ENCODE measurements at places on chromosomes 7 and 10.

DNA sequence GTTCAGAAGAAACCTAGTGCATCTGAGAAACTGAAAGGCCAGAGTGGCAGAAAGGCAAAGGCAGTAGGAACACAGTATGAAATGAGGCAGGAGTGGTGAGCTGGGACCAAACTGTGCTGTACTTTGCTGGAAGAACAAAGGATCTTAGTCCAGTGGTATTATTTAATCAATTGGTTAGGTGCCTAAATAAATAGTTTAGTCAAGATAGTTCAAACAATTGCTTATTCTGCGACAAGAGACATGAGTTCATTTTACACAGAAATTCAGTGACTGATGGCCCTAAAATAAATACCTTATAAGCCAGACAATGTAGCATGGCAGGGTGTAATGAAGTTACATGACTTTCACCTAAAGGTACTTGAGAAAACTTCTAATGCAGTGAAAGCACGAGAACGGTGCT, 181.8 kb upstream of the LRRN3 start:
- DNase-seq = no peak

GRCh38 chr7:132752431-132752830, 176.2 kb upstream of the PLXNA4 start:
- DNase-seq = no peak

DNA sequence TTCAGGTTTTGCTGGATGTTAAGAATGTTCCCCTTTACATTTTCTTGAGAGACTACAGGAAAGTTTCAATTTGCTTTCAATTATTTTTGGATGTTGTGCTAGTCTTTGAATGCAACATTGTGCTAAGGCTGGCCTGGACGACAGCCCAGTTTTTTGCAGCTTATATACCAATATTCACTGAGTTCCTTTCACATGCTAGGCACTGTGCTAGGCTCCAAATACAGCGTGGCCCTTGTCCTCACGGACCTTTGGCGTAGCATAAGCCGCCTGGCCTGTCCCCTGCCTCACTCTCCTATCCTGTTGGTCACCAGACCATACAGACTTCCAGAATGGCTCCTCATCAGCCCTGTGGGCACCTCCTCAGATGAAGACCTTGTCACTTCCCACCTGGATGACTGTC, 19.5 kb upstream of the HSPA12A start:
- DNase-seq = no peak

- no peak for DNase-seq
These were observed 520 bp downstream of the MOSPD3 start for GRCh38 chr7:100612730-100613390.

- DNase-seq = no peak
These were observed 1.4 kb downstream of the CHST3 start for GRCh38 chr10:71965623-71966022.

GRCh38 chr10:124595143-124595883, 133.7 kb downstream of the LHPP start:
- no peak for DNase-seq

GRCh38 chr7:152925412-152926147, 166.0 kb downstream of the ACTR3B start:
- DNase-seq = no peak

DNA sequence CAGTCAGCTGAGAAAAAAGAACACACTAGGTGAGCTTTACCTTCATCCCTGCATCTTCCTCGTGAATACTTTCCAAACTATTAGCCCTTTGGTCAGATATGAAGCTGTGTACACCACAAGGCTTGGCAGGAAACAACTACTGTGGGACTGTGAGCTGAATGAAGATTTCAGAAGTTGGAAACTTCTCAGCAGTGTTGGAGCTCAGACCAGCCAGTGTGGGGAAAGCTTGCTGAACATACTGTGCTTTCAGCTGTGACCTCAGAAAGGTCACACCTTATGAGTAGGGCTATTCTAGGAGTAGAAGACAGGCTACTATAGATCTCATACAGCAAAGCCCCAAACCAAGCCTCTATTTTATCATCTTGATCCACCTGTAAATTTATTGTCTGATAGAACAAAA, 123.6 kb downstream of the EXOC4 start:
- no peak for DNase-seq

DNA sequence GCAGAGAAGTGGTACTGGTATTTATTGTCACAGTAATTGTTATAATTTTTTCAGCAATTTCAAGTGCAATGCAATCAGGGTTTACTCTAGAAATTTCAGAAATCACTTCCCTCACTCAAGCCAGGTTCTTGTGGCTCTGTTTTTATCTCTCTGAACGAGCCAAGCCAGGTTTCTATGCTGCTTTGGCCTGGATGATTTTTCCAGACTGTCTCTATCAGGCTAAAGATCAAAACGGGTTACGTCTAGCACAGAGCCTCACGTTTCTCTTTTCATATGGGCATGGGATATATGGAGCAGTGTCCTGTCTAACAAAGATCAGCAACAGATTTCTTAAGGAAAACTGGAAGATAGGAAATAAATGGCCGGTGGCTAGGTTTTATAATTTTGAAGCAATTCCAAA, 1105.3 kb downstream of the NRG3 start:
- no peak for DNase-seq

DNA sequence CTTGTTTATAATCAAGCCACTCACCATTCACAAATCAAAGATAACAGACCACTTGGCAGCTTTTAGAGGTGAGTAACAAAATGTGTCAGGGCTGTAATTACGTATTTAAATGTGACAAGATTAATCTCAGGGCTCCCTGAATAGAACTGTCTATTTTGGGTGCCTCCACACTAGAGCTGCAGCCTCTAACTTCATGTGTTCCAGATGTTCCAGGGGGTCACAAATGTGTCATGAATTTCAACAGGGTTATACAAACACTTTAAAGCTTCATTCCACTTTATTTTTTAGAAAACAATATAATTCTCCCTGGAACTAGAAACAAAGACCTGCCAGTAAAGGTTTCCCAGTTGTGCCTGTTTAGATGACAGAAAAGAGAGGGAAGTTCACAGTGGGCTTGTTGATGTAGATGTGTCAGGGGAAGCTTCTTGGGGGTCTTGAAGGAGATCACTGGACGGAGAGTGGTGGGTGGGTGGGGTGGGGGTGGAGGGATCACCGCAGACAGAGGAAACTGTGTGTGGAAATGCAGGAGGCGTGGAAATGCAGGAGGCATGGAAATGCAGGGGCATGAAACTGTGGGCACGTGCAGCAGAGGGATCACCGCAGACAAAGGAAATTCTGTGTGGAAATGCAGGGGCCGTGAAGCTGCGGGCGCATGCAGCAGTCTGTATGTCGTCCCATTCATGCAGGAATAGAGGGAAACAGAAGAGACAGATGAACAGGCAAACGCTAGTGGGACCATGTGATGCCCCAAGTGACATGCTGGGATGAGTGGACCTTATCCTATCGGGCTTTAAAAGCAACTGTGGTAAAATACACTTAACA, 42.0 kb upstream of the TRIL start:
- DNase-seq = no peak

- no peak for DNase-seq
These were observed 111.7 kb upstream of the PLXNA4 start for GRCh38 chr7:132687981-132688383.

DNA sequence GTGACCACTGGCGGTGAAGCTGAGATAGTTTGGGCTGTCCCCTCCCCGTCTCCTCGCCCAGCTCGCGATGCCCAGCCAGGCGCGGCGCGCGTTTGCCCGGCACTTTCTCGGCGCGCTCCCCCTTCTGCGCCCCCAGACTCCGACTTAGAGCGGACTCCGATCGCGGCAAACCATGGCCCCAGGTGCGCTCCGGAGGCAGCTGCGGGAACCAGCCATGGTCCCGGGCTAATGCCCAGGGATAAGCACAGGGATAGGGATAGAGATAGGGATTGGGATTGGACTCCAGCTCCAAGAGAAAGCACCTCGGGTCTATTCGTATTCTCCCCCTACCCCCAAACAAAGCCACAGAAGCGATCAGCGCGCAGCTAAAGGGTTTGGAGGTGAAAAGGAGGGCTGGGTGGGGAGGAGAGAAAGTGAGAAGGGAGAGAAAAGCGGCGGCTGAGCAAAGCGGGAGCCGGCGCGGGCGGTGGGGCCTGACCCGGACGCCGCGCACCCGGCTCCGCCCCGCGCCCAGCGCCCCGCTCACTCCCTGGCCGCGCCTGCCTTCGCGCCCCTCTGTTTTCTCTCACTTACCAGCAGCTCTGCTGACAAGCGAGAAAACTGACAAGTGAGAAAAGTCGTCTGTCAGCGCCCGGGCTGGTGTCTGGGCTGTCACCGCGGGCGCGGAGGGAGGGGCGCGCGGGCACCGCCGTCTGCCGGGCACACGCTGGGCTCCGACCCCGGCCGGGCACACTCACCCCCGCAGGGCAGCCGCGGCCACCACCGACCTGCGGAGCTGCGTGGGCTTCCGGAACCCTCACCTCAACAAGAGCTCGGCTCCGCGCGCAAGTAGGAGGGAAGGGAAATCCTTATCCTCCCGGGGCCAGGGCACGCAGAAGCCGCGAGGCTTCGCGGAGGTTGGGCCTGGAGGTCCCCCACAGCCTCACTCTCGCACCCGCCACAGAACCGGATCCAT, at the start of gene PDE1C:
Gene PDE1C (minus strand): TSS at position 2 of the 955 bp plus-strand sequence.
- DNase-seq = no peak

GRCh38 chr10:127921753-127922145, 14.8 kb downstream of the PTPRE start:
- no peak for DNase-seq

DNA sequence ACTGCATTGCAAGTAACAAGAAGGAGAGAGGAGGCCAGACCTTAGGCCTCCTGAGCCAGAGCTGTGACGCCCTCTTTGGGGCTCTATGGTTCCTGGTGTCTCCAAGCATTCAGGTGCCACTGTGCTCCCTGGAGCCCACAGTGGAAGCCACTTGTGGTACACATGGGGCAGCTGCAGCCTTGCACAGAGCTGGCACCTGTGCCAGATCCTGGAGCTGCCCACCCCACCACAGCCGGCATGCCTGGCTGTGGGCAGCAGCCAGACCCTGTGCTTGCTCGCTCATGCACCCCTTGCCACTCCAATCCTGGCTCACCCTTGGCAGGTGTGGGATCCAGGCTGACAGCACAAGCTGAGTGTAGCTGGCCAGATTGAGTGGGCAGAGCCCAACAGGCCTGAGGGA, 173.8 kb upstream of the SMIM30 start:
- no peak for DNase-seq

GRCh38 chr10:44322137-44322536, 62.8 kb downstream of the CXCL12 start:
- no peak for DNase-seq

- no peak for DNase-seq
These were observed 313.3 kb upstream of the SP8 start for GRCh38 chr7:21099955-21100354.

DNA sequence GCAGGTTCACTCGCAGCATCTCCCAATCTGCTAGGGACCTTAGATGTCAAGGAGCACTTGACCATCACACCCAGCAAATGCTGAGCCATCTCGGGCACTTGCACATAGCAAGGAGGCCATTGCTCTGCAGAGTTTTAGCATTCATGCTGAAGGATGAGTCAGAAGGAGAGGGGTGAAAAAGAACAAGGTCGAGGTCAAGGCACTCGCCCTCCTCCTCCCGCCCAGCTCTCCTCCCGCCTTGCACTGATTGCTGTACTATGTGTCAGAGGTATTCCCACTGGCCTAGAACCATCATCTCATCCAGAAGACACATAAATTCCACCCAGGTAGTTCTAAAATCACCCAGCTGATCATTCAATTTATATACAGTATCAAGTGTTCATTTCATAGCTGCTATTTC, 255.1 kb upstream of the SP4 start:
- DNase-seq = no peak

- no peak for DNase-seq
These were observed 49.1 kb upstream of the FAM20C start for GRCh38 chr7:143145-143751.

DNA sequence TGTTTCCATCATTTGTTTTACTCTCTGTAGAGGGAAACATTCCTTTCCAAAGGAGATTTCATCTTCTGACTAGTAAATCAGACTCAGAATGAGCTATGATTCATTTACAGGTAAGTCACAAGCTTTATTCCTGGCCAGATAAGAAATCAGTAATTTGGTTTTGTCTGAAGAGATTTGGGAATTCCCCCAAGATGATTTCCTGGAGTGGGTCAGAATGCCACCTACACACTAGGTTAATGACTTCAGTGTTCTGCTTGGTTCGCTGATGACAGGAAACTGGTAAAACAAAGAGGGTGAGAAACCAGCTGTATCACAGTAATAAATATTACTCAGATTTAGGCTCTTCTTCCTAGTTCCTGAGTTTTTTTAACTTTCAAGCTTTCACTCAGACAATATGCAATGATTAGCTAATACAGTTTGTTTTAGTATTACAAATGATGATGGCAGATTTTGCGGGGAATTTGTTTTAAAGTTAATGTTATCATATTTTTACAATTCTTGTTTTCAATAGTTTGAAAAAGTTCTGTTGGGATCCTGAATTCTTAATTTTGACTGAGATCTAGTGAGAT, 8.3 kb upstream of the ASZ1 start:
- no peak for DNase-seq

- peak; percentile 58 for DNase-seq
These were observed 1.2 kb upstream of the ZEB1 start for GRCh38 chr10:31317652-31318381.

DNA sequence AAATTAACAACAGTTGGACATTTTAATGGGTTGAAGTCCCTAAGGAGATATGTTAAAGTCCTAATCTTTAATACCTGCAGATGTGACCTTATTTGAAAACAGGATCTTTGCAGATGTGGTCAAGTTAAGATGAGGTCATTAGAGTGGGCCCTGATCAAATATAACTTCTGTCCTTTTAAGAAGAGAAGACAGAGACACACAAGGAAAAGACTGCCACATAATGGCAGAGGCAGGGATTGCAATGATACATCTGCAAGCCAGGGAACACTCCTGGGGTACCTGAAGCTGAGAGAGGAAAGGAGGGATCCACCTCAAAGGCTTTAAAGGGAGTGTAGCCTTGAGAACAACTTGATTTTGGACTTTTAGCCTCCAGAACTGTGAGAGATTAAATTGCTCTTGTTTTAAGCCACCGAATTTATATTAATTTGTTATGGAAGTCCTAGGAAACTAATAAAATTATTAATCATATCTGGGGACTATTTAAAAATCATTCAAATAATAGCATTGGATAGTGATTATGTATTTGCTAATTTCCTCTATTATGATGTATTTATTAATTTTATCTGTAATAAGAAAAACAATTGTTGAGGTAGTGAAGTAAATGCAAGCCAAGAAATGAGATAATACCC, 700.0 kb upstream of the PCDH15 start:
- DNase-seq = no peak

DNA sequence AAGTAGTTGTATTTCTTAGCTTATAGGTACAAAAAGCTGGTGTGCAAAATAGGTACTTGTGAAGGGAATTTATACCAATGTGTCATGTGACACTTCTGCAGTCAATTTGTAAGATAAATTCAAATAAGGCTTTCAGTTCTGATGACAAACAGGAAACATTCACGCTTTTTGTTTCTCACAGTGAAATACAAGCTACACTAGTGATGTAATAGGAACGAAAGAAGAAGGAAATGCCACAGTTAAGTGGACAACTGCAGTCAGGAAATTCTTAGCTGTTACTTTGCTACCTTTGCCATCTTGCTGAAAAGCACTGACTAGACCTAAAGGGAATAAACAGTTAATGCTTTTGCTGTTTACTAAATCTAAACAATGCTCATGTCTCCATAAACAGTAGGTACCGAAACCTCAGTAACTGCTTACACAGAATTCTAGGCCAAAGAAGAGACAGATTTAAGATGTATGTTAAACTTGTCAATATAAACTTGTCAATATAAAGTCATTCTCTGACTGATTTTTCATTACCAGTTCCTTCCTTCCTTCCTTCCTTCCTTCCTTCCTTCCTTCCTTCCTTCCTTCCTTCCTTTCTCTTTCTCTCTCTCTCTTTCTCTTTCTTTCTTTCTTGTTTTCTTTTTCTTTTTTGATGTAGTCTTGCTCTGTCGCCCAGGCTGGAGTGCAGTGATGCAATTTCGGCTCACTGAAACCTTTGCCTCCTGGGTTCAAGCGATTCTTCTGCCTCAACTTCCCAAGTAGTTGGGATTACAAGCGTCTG, 10.1 kb downstream of the OTUD1 start:
- DNase-seq = no peak

All from stimulated activated CD8-positive, alpha-beta memory T cell treated with anti-CD3 and anti-CD28 coated beads, Interleukin-15, amount 100 ng/mL, for 4 hours (primary cell).